ENCODE measurements at places on chromosomes 2 and 18.

- DNase-seq: no peak
These were observed 87.5 kb upstream of the SLC35G4 start for GRCh38 chr18:11521853-11522252.

- DNase-seq: no peak
These were observed 316.5 kb downstream of the CCDC178 start for GRCh38 chr18:33123862-33124518.

DNA sequence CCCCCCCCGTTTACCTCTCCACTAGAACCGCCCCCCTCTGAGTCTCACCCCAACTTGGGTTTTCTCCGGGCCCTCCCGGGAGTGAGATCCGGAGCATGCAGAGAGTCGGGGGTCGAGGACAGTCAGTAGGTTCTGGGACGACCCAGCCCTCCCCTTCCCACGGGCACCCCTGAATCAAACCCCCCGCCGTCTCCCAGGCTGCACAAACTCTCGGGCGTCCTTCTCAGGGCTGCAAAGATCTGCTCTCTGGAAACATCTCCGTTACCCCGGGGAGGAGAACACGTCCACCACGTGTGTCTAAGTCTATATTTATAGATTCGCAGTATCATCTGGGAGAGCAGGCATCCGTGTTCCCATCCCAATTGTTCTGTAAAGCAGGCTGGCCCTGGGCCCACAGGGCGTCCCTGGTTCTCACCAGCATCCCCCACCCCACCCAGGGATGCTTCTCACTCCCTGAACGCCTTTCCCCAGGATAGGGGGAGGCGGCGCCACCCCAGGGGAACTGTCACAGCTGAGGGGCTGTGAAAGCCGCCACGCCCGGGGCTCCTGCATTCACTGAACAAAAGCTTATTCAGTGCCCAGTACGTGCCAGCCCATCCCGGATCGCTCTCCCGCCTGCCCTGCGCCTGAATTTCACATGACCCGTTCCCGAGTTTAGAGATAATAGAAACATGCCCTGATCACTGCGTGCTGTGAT is 765 bp upstream of the DIPK1C start:
- no peak for DNase-seq

DNA sequence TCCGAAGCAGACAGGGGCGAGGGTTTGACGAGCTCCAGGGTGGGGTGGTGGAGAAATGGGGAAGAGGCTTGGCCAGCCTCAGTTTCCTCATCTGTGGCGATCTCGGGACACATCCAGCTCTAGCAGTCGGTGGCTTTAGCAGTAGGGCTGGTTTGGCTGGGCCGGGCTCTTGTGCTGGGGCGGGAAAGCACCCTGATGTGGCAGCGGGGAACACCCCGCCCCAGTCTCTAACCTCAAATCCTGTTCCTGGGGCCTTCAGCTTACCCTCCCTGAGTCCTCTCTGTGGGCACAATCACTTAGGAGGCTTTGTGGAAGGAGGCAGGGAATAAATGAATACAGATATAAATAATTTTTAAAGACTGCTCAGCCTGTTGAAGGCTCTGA is 26.5 kb upstream of the MCFD2 start:
- DNase-seq: peak; percentile 51

GRCh38 chr18:25454270-25454659 is 102.3 kb upstream of the ZNF521 start:
- no peak for DNase-seq

- no peak for DNase-seq
These were observed 358.4 kb upstream of the NRP2 start for GRCh38 chr2:205323929-205324328.

GRCh38 chr2:23206650-23207049 is 178.3 kb upstream of the KLHL29 start:
- no peak for DNase-seq

DNA sequence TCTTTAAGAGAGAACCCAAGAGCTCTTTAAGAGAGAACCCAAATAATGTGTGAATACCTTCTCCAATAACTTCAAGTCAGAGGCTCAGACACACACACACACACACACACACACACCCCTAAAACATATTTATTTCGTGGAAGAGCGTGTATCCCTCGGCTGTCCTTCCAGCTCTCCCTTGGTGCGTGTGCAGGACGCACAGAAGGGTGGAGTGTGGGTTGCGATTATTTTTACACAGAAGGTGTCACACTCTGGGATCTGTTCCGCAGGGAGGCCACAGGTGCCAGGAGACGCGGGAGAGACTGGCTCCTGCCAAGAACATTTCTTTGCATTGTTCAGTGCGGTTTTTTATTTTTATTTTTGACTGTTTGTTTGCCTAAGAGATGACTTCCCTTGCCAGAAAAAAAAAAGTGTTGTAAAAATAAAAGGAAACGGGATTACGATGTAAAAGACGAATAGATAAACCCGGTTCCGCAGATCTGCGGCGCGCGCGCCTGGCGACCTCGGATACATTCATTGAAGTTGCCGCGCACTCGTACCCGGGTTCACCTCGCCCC is 47.3 kb upstream of the ATP6V1B1 start:
- DNase-seq: peak; percentile 43

- DNase-seq: peak; percentile 15
These were observed 37.6 kb downstream of the SMAD7 start for GRCh38 chr18:48913201-48913600.

- no peak for DNase-seq
These were observed 260.8 kb downstream of the CD226 start for GRCh38 chr18:69686861-69687260.

GRCh38 chr2:31049264-31049663 is 89.0 kb downstream of the GALNT14 start:
- DNase-seq: no peak

- no peak for DNase-seq
These were observed 8.8 kb upstream of the ITGB6 start for GRCh38 chr2:160208655-160209515.

- no peak for DNase-seq
These were observed 251.7 kb upstream of the PXDN start for GRCh38 chr2:1995987-1996386.

GRCh38 chr2:109555346-109555900 is 58.3 kb downstream of the SEPTIN10 start:
- DNase-seq: no peak

GRCh38 chr2:112694182-112694581 is 26.6 kb upstream of the NT5DC4 start:
- no peak for DNase-seq

- no peak for DNase-seq
These were observed 214.1 kb downstream of the AGPS start for GRCh38 chr2:177606636-177607035.

GRCh38 chr2:238331916-238332315 is 11.6 kb downstream of the TRAF3IP1 start:
- no peak for DNase-seq

GRCh38 chr18:31162825-31163435 is at the start of gene DSC1:
DSC1 (minus strand) TSS chr18:31162856; CDS start chr18:31162594, 262 bp downstream.
- no peak for DNase-seq

DNA sequence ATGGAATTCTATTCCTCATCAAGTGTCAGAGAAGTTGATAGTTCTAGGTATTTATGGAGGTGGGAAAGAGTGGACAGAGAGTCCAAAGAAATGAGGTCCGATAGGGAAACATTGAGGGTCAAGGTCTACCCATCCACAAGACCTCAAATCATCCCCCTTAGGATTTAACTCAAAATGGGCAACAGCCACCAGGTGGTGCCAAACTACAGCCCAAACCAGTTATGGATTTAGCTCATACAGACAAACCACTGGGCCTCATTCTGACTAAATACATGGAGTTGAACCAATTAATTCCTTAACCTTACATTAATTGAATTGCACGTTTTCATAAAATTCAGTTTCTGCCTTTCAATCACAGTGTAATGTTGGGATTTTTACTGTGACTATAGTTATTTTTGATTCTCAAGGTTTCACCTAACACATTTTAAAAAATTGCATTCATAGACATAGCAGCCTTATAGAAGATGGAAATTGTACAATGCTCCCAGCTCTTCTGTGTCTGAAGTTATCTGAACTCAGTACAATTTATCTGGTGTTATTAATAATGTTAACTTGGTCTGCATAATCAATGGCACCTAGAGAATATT is 98.2 kb upstream of the HNMT start:
- no peak for DNase-seq

DNA sequence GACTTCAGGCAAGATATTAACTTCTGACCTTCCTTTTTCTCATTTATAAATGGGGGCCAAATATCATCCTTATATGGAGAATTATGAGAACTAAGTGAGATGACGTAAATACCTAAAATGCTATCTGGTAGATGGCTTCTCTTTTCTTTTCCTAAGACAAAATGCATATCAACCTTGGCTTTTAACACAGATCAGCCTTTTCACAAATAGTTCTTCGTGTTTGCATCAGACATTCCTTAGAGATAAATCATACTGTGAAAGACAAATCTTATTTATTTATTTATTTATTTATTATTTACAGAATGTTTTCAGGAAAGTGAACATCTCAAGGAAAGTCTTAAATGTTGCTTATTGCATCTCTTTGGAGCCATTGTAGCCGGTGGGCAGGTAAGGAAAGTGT is 62.8 kb downstream of the NBEAL1 start:
- no peak for DNase-seq

GRCh38 chr2:172103471-172104272 is 972 bp upstream of the DLX2 start:
- DNase-seq: peak; percentile 90

GRCh38 chr2:207135801-207136457 is 29.8 kb downstream of the KLF7 start:
- DNase-seq: no peak

DNA sequence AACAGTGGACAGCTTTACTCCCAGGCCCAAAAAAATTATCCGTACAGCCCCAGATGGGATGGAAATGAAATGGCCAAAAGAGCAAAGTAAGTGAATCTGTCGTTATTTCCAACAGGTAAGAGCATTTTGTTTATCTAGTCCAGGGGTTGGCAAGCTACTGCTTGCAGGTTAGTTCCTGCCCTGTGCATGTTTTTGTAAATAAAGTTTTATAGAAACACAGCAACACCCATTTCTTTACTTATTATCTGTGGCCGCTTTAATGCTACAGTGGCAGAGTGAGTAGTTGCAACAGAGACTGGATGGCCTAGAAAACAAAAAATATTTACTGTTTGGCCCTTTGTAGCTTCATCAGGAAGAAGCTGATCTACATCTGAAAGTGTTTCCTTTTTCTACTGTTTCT is 94.3 kb upstream of the FOSL2 start:
- no peak for DNase-seq

DNA sequence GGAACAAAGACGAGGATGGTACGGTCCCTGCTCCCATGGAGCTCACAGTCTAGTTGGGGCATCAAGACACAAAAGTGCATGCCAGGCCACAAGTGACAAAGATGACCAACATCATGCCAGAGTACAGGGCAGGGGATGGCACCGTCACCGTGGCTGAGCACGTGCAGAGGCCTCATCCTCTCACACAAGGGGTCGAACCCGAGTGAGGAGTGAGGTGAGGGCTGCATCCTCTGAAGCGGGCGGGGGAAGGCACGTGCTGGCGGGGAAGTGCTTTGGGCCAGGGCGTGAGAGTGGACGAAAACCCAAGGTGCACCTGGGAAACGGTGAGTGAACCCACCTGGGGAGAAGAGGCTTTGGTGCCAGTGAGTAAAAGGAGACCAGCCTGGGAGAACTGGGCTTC is 41.0 kb downstream of the MRPL35 start:
- peak; percentile 27 for DNase-seq

DNA sequence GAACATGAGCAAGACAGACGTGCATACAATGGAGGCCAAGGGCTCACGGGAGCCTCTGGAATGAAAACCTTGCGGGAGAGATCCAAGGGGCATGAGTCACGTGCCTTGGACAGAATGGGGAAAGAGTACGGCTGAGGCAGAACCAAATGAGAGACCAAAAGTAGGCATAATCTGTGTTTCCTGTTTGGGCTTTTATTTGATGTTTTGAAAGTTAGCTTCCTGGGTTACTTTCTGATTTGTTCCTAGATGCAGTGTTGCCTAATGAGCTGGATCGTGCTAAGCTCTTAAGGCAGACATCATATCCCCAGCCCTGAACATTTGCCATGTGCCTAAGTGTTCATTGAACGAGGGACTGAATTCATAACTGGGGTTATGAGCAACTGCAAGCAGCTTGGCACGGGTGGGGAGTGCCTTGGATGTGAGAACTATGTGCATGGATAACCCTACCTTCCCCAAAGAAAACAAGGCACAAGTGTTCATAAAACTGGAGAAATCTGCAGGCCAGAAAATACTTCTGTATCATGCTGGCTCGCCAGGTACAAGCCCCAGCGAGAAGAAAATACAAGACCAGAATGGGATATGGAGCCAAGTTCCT is 60.3 kb upstream of the RPL31 start:
- DNase-seq: no peak

DNA sequence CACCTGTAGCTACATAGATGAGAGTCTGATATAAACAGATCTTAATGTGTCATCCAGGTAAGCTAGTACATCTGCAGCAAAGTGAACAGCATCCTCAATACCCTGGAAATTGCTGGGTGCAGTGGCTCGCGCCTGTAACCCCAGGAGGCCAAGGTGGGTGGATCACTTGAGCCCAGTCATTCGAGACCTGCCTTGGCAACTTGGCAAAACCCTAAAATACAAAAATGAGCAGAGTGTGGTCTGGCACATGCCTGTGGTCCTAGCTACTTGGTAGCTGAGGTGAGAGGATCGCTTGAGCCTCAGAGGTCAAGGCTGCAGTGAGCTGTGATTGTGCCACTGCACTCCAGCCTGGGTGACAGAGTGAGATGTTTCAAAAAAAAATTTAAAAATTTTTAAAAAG is 233.9 kb upstream of the SP5 start:
- DNase-seq: no peak

DNA sequence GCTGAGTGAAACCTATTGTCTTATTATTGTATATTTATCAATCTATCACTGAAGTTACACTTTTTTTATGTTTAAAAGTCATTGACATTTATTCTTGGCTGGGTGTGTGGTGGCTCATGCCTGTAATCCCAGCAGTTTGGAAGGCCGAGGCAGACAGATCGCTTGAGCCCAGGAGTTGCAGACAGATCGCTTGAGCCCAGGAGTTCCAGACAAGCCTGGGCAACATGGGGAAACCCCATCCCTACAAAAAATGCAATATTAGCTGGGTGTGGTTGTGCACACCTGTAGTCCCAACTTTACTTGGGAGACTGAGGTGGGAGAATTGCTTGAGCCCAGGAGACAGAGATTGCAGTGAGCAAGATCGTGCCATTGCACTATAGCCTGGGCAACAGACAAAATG is 97.8 kb downstream of the EPC2 start:
- no peak for DNase-seq

DNA sequence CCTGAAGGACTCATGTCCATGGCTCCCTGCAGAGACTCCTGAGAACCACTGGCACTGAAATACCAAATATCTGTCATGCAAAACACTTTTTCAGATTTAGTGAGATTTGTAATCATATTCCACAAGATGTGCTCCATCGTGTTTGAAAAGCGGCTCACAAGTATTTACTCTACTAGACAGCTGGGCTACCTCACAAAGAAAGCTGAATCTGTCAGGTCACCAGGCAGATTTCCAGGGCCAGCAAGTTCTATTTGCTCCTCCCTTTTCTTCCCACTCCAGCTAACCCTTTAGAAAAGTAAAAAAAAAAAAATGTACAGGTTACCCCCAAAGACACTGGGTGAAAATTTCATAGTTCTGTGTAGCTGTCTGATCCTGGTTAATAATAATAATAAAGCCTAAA is 22.9 kb downstream of the WIPF1 start:
- no peak for DNase-seq

- DNase-seq: no peak
These were observed 79.1 kb downstream of the MAPK4 start for GRCh38 chr18:50638884-50639420.

Data from right forelimb (tissue), 1 donor.